ENCODE measurements at places on chromosomes 7 and 10.

- no peak for DNase-seq
Observed at GRCh38 chr7:124033095-124033806, 384 bp upstream of the TMEM229A start.

- no peak for DNase-seq
Observed at GRCh38 chr10:107418085-107418806, 253.7 kb upstream of the SORCS1 start.

DNA sequence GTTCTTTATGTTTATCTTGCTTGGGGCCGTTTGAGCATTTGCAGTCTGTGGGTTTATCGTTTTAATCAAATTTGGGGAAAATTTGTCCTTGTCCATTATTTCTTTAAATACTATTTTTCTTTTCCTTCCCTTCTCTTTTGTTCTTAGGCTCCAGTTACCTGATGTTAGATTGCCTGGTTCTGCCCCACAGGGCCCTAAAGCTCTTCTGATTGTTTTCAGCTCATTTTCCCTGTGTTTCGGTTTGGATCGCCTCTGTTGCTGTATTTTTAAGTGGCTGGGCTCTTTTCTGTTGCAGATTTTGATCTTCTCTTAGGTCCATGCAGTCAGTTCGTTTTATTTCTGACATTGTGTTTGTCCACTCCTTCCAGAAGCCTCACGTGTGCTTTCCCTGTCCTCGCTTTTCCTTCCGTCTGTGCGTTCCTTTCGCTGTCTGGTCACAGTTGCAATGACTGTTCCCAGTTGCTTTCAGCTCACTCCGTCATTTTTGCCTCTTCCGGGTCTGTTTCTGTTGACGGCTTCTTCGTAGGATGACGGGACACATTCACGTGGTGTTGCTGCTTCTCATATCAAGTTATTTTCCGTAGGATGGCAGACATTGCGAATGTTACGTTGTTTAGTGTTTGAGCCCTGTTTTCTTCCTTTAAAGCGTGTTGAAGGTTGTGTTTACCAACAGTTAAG is 111.4 kb downstream of the INPP5A start:
- DNase-seq: no peak

DNA sequence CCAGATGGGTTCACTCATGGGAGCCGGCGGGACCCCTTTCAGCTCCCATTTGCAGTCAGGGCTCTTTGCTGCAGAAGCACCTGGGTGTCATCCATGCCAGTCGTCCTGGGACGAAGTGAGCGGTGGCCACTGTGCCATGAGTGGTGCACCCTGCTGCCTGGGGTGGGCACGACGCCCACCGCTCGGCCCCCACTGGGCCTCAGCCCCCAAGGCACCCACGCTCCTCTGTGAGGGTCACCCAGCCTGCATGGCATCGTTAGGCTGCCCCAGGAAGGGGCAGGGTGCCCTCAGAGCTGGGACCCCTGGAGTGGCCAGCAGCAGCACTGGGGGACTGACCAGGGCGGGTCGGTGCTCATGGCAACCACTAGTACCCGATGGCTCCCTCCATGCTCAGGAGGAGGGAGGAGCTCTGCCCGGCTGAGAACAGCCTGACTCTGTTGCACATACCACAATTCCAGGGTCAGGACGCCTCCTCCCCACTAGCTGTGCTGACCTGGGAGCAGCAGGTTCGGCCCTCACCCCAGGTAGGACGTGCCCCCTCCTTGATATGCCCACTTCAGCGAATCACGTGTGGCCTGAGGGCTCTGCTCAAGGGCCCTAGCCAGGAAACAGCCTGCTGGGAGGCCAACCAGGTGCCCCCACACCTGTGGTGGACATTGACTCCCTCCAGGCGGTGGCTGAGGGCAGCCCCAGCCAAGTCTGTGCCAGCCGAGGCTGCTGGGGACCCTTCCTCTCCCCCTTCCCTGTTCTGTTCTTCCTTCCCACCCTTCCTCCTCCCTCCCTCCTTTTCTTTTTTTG is 28.5 kb upstream of the CFAP46 start:
- DNase-seq: no peak

GRCh38 chr10:35398908-35399307 is 62.6 kb downstream of the CCNY start:
- no peak for DNase-seq

GRCh38 chr10:22573820-22574569 is 140.4 kb downstream of the PIP4K2A start:
- DNase-seq: no peak

GRCh38 chr7:18770822-18771221 is 275.3 kb downstream of the HDAC9 start:
- DNase-seq: no peak

DNA sequence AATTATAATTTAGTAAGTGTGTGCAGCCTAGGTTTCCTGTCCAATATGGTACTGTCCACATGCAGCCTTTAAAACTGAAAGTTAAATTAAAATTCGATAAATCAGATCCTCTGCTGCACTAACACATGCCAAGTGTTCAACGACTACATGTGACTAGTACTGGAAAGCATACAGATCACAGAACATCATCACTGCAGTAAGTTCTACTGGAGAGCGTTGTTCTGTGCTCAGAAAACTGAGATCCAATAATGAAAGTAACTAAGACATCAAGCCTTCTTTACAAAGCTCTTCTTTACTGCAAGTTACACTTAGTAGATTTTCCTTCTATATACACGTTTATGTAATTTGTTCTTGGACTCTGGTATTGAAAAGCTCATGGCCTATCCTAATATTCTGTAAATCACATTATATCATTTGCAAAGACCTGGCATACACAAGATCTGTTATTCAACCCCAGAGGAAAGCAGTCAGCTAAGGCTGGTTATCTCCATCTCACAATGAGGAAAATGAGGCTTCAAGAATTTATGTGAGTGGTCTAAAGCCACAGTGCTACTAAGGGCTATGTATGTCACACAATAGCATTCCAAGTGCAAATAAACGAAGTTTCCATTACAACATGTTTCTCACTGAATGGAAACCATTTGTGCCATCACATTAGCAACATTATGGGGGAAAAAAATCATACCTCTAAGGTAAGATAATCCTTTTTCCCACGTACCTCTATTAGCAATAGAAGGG is 77.6 kb downstream of the VPS41 start:
- no peak for DNase-seq

GRCh38 chr7:107233174-107233573 is 64.4 kb downstream of the HBP1 start:
- DNase-seq: no peak

Measured in T-helper 1 cell (primary cell).